HAP-1 (cell line): ENCODE measurements at places on chromosomes 1 and 21.

GRCh38 chr1:22488319-22488718 is 36.7 kb downstream of the ZBTB40 start:
- no peak for DNase-seq

DNA sequence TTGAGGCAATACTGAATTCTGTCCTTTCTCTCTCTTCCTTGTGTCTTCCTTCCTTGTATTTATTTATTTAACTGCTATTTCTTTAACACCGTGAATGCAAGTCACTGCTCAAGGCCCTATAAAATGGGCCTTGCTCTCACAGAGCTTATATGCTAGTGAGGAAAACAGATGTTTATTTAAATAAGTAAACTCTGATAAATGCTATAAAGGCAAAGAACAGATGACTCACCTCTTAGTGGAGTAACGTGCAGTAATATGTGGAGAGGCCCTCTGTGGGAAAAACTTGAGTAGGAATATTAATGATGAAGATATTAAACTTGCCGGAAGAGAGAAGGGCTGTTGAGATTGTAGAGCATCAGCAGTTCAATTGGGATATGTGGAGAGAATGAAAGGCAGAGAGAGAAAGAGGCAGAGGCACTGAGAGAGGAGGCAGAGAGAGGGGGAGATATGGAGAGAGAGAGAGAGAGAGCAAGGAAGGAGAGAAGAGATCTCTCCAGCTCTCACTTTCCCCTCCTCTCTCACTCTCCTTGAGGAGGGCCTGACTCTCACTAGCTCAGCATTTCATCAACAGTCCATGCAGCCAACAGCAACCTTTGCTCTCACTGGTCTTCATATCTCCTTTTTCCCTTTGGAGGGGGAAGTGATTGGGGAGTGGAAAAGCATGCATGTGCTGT is 322.2 kb downstream of the LMX1A start:
- no peak for DNase-seq

GRCh38 chr1:119636491-119637089 is 11.5 kb downstream of the ZNF697 start:
- DNase-seq: no peak

DNA sequence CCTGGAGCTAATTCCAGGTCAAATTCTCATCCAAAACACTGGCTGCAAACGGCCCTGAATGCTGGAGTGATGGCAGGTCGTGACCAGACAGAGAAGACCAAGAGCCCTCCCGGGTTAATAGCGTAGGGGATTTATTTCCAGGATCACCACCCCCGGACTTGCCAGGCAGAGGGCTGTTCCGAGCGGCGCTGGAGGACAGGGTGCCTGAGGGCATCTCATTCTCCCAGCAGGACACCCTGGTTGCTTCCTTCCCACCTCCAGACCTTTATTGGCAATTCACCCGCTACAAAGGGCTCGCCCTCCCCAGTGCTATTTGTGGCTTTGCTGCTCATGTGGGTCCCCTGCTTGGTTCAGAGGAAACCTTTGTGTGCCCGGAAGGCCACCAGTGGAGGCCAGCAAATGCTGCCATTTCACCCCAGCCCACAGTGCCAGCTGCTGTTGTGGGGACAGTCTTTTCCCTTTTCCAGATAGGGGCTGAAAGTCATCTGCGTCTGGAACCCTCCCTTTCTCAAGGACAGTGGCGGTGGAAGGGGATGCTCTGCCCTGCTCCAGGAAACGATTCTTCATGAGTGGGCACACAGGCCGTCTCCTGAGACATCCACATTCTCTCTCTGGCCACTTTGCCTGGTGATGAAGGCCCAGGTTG is 19.0 kb upstream of the C1orf174 start:
- no peak for DNase-seq

DNA sequence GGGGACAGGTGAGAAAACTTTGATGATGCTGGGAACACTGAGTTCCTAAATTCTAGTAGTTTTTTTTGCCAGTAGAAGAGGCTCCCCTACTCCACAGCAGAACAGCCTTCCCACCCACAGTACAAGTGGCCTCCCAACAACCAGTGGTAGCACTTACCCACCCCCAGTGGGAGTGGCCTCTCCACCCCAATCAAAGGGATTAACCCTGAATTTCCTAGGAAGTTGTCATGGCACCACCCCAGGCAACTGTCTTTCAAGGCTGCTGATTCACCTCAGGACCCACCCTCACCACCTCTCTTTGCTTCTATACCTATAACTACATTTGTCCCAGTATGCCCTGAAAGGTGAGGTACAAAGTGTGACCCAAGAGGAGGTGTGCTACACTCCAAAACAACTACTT is 81.4 kb upstream of the PRDX6 start:
- no peak for DNase-seq

DNA sequence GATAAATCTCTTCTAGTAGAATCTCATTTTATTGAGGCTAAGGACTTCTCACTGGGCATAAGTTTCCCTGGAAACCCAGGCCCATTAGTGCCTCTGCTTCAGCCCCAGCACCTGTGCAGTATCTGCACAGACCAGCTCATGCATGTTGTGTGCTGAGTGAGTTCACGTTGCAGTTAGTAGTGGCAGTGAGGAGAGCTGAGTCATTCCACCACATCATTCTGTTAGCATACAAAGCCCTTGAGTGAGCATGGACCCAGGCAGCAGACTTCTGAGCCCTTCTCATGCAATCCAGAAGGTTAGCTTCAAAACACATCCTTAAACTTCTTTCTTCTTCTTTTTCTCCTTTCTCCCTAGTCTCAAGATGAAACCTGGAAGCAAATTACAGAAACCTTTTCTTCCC is 45.8 kb upstream of the NTPCR start:
- no peak for DNase-seq

DNA sequence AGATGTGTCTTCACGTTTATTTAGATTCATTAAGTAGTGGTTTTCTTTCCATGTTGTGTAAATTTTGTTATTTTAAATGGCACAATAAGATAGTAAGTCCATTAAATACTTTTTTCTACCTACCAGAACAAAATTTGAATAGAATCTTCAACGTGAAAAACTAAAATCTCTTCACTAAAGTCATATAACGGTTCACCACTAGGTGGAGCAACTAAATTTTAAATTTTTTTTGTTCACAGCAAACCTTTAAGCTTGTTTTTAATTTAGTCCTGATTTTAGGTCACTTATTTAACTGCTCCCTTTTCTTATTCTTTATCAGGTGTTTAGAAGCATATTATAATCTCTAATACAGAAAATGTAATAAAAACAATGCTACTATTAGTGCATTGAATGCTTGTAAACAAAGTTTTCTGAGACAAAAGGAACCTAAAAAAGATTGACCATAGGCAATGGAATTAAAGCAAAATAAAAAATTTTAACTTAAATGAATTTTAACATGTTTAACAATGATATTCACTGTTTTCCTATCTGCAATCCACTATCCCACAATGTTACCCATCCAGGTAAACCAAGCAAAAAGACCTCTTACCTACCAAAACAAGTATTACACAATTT is 28.3 kb upstream of the PKN2 start:
- DNase-seq: peak; percentile 28

DNA sequence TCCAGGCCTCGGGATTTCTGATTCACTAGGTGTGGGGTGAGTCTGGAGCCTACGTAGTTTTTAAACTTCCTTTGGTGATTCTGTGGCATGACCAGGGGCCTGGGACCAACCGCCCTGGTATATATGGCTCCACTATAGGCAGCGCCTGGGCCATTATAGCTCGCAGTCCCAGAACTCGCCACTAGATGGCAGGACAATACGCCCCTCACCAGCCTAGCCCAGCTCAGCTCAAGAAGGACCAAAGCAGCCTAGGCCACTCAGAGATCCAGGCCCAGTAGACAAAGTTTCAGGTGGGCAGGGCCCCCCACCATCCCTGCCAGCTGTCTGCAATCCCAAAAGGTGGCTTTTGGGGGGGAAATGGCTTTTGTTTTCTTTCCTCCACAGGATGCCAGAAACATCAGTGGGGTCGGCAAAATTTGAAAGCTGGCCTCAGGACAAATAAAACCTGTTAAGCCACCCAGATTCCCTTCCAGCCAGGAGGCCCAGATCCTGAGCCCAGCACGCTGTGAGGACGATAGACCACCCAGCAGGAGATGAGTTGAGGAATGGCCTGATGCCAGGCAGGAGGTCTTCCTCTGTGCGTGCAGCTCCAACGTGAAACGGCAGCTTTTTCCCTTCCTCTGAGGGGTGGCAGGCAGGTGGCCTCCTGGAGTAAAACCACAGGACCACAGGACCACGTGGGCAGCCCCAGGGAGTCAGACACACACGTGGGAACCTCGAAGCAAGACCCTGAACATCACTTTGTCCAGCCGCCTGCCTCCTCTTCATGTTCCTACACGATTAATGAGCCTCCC is 24.8 kb upstream of the TMEM51 start:
- DNase-seq: peak; percentile 82

- DNase-seq: no peak
These were observed 119.1 kb upstream of the GALNT2 start for GRCh38 chr1:229947968-229948367.

DNA sequence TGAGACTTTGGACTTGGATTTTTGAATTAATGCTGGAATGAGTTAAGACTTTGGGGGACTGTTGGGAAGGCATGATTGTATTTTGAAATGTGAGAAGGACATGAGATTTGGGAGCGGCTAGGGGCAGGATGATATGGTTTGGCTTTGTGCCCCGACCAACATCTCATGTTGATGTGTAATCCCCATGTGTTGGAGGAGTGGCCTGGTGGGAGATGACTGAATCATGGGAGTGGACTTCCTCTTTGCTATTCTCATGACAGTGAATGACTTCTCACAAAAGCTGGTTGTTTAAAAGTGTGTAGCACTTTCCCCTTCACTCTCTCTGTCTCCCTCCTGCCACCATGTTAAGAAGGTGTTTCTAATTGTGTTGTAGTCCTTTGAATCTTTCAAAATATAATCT is 9.3 kb upstream of the PHGDH start:
- no peak for DNase-seq

GRCh38 chr1:175172503-175172902 is 20.1 kb downstream of the KIAA0040 start:
- DNase-seq: no peak

GRCh38 chr21:36946949-36947356 is 19.5 kb downstream of the HLCS start:
- no peak for DNase-seq

DNA sequence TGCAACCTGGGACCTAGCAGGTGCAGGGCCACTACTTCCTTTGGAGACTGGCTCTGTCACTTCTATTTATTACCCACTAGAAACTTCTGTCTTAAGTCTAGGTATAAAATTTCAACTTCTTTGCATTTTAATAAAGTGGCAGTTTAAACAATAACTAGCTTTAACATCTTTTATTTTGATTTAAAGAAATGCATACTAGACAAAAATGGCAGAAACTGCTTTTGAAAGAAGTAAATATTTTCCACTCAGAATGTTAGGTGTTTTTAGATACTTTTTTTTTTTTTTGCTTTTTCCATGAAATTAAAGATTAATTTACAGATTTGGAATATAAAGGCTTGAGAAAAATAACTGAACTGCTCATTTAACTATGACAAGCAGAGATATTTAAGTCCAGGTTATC is 1477.6 kb downstream of the KCNT2 start:
- no peak for DNase-seq

DNA sequence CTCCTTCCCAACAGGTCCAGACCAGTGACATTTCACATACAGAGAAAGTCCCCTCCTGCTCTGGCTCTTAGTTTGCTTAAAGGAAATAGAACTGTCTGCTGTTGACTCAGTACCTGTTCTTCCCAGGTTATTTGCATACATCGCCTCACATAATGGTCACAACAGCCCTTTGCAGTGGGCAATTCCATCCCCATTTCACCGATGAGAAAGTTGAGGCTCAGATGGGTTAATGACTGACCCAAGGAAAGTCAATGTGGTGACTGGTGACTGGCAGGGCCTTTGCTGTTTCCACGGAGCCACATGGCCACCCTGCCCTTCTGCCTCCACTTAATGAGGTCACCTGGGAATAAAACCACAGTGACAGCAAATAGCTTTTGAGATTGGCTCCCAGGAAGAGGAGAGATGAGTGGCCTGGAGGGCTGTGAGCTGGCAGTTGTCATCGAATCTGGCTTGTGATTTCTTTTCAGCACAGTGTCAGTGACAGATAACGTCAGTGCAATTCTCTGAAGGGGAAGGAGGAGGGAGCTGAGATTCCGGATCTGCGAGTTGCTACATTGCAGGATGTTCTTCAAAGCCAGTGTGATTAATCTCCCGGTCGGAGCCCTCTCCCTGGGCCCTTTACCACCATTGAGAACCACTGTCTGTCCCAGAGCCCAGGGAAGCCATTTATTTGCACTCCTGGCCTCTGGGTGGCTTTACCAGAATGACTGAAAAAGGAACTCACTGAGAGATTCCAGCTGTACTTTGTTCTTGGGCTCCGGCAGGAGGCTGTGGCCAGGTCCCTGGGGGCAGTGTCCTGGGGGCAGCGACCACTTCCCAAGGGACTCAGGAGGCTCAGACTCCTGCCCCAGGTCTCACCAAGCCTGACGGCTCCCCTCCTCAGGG is 117.2 kb downstream of the CNIH3 start:
- DNase-seq: no peak

DNA sequence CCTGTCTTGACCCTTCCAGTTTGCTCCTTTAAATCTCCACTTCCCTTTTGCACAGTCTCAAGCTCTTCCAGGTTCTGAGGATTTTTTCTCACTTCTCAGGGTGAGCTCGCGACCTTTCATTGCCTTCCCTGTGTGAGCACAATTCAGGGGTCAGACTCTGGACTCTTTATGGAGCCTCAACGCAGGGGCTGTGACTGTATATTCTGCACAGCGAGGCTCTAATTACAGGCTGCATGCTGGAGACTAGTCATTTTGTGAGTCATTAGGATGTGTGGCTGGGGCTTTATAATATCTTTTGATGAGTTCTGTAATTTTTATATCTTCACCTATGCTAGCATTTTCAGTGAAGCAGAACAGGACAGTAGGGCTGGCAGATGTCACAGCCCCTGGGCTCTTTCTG is 270.7 kb downstream of the KAZN start:
- DNase-seq: no peak

- DNase-seq: no peak
These were observed 116.2 kb upstream of the KCNK1 start for GRCh38 chr1:233497679-233498078.

GRCh38 chr1:94722181-94722580 is 98.0 kb upstream of the SLC44A3 start:
- no peak for DNase-seq

- no peak for DNase-seq
These were observed 27.2 kb downstream of the DPH5 start for GRCh38 chr1:100998426-100998825.
